HFFc6 (cell line): ENCODE measurements at places on chromosomes 13 and 19. TPM values are rescaled to one million over a fixed set of nuclear protein-coding genes. Genes with fewer than 3 reads are reported as not detected.

The NLRP4 gene
- total RNA-seq = not detected in 2 replicates

The HPN gene
- total RNA-seq = not detected in 3 replicates

The CLC gene
- not detected in 3 replicates for total RNA-seq

The CTXN1 gene
- 6.1 to 14.0 TPM (median 10.9 TPM) in 3 replicates for total RNA-seq

The STOML3 gene
- not detected in 3 replicates for total RNA-seq

The SHANK1 gene
- total RNA-seq = 7.2 to 16.7 TPM (median 8.2 TPM) in 3 replicates

The ZNF726 gene
- total RNA-seq = 1.0 to 3.7 TPM (median 1.8 TPM) in 3 replicates

The PRSS57 gene
- total RNA-seq = not detected in 3 replicates

The GARIN5A gene
- 0.18 to 1.5 TPM in 2 of 3 replicates, not detected in the other for total RNA-seq

The FGF22 gene
- total RNA-seq = 0.21 TPM in 1 of 3 replicates, not detected in the others

The SERPINE3 gene
- total RNA-seq = not detected in 2 replicates

The MARK4 gene
- 38.9 and 53.6 TPM in 2 replicates for total RNA-seq

The CEACAM20 gene
- not detected in 3 replicates for total RNA-seq

The VSTM2B gene
- total RNA-seq = not detected in 3 replicates

The LRRC8E gene
- 5.7 and 6.0 TPM in 2 replicates for total RNA-seq

The KLK11 gene
- total RNA-seq = not detected in 2 replicates

The TSKS gene
- not detected in 2 replicates for total RNA-seq

The CXCL17 gene
- not detected in 2 replicates for total RNA-seq

The IRGC gene
- not detected in 3 replicates for total RNA-seq

The CCL25 gene
- not detected in 3 replicates for total RNA-seq

The ZNF17 gene
- 7.0 to 8.7 TPM (median 8.0 TPM) in 3 replicates for total RNA-seq

The ZNF610 gene
- not detected in 3 replicates for total RNA-seq

The MEDAG gene
- total RNA-seq = 0.11 and 0.42 TPM in 2 replicates

The KCNC3 gene
- total RNA-seq = not detected in 3 replicates

The ONECUT3 gene
- total RNA-seq = not detected in 3 replicates

The RNF17 gene
- not detected in 2 replicates for total RNA-seq

The PABPC3 gene
- 0.14 and 0.26 TPM in 2 replicates for total RNA-seq

The PCDH9 gene
- total RNA-seq = 2.5 to 6.0 TPM (median 4.7 TPM) in 3 replicates

The CYP4F22 gene
- not detected in 3 replicates for total RNA-seq

The PLA2G4C gene
- total RNA-seq = 4.6 to 5.4 TPM (median 4.6 TPM) in 3 replicates

The CCDC70 gene
- total RNA-seq = not detected in 3 replicates

The MYDGF gene
- 287 to 322 TPM (median 290 TPM) in 3 replicates for total RNA-seq

The MYH14 gene
- total RNA-seq = 0.09 TPM in 1 of 2 replicates, not detected in the other

The ZNF550 gene
- 5.9 to 9.1 TPM (median 6.1 TPM) in 3 replicates for total RNA-seq

The RFXAP gene
- total RNA-seq = 2.6 to 3.7 TPM (median 3.0 TPM) in 3 replicates

The CCNE1 gene
- 6.4 to 7.6 TPM (median 6.7 TPM) in 3 replicates for total RNA-seq

The LHB gene
- total RNA-seq = not detected in 3 replicates

The SLC25A41 gene
- total RNA-seq = not detected in 2 replicates

The ZSCAN1 gene
- not detected in 3 replicates for total RNA-seq

The GRIK5 gene
- total RNA-seq = 0.07 to 0.20 TPM (median 0.08 TPM) in 3 replicates

The ZNF100 gene
- total RNA-seq = 4.8 and 5.2 TPM in 2 replicates

The N4BP2L2 gene
- 43.9 to 57.9 TPM (median 51.5 TPM) in 3 replicates for total RNA-seq

The KASH5 gene
- not detected in 2 replicates for total RNA-seq

The OR7A17 gene
- total RNA-seq = not detected in 2 replicates

The ZFR2 gene
- not detected in 3 replicates for total RNA-seq

The PDE4A gene
- total RNA-seq = 9.9 to 17.7 TPM (median 16.4 TPM) in 3 replicates

The RASAL3 gene
- total RNA-seq = not detected in 3 replicates

The RNF113B gene
- total RNA-seq = not detected in 3 replicates

The TOMM40 gene
- 82.5 to 103 TPM (median 92.3 TPM) in 3 replicates for total RNA-seq

The ICAM4 gene
- 0.19 to 0.62 TPM in 2 of 3 replicates, not detected in the other for total RNA-seq

The LYPD5 gene
- 0.48 to 0.53 TPM in 2 of 3 replicates, not detected in the other for total RNA-seq

The COX7A1 gene
- 87.0 to 139 TPM (median 110 TPM) in 3 replicates for total RNA-seq

The SIGLEC9 gene
- not detected in 3 replicates for total RNA-seq

The R3HDM4 gene
- 51.9 to 55.5 TPM (median 53.4 TPM) in 3 replicates for total RNA-seq

The C19orf18 gene
- total RNA-seq = 0.29 TPM in 1 of 2 replicates, not detected in the other

The CEACAM1 gene
- total RNA-seq = not detected in 2 replicates

The CLIP3 gene
- 62.2 to 79.9 TPM (median 79.5 TPM) in 3 replicates for total RNA-seq

The ELANE gene
- not detected in 3 replicates for total RNA-seq
